NCI-H1694 (cell line): ENCODE measurements at places on chromosomes 1 and 21.

GRCh38 chr21:44329086-44329889 lies 9.9 kb downstream of the CFAP410 start:
- no peak for DNase-seq

DNA sequence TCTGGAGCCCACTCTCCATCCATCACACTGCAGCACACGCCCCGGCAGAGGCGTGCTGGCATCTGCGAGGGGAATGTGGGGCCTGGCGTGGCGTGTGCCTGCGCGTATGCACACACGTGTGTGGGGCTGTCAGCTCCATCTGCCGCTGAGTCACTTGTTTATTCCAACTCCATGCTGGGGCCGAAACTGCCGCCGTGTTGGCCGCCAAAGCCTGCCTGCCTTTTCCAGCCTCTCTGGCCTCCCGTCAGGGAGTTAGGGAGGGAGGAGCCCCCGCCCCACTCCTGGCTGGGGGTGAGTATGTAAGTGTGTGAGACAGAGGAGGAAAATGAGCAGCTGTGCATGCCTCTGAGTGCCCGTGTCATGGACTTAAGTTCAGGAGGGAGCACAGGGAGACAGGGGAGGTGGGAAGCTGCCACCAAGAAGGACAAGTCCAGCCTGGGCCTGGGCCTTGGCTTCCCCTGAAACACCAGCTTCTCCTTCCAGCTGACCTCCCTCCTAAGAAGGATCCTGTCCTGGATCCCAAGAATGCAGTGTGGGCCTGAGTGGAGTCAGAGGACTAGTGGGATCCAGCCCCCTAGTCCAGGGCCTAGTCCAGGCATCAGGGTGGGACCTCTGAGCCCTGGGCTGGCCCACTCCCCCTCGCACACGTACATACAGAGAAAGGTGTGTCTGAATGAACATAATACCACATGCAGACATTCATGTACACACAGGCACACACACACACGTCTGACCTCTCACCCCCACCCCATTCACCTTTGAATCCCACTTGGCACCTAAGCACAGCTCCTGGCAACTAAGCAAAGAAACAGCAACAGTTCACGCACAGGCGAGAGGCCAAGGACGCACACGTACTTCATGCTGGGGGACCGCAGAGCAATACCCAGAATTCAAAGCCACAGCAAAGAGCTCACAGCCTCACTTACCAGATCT lies 24.7 kb downstream of the MEF2D start:
- peak; percentile 79 for DNase-seq

GRCh38 chr1:235304549-235305451 lies 23.2 kb downstream of the ARID4B start:
- no peak for DNase-seq

DNA sequence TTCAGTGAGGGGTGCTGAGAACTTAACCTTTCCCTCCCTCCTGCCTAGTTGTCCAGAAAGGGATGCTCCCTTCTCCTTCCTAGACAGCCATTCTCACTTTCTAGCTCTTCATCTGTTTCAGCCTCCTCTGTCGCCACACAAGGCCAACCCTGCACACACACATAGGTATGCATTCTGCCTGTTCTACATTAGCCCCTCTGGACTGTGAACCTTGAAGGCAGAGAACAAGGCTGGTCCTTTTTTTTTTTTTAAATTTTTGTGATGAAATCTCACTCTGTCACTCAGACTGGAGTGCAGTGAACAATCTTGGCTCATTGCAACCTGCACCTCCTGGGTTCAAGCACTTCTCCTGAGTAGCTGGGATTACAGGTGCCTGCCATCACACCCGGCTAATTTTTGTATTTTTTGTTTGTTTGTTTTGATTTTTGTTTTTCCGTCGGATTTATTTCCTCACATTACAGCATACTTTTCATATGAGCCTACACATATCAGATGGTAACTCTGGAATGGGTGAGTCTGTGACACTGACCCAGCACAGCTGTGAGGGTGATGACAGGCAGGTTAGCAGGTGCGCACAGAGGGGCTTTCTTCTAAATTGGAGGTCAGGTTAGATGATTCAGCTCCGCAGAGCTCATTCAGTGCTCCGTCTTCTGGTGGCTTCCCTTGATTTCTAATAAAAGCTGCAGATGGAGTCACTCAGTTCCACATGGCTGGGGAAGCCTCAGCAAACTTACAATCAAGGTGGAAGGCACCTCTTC lies 4.9 kb upstream of the AKR1A1 start:
- DNase-seq = no peak

- no peak for DNase-seq
Measured at GRCh38 chr1:14160781-14161180, 437.7 kb upstream of the KAZN start.

DNA sequence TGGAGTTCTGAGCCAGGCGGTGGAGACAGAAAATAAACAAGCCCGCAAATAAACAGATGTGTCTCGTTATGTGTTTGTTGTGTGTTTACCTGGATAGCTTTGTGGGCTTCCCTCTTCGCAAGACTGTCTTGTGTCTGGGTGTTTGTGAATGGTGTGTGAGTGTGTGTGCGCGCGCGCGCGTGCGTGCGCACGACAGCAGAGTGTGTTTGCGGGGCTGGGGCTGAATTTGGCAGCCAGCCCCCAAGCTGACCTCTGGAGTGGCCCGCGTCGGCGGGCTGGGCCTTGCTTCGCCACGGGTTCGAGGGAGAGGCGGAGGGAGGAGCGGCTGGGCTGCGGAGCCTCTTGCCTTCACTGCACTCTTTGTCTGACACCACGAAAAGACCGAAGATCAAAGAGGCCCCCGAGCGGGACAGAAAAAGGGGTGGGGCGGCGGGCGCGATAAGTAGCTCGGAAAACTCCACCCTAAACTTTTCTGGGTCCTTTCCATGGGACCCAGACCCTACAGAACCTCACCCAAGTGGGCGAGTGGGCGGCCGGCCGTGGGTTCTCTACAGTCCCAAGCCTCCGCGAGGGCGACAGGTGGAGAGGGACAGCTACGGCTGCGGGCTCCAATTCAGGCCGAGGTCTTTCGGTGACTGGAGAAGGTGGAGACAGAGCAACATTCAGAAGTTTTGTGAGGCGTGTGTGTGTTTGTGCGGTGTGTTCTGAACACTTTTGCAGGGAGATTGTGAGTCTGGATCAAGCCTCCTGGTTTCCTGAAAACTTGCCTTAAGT lies 14.5 kb downstream of the PAX7 start:
- DNase-seq = no peak

DNA sequence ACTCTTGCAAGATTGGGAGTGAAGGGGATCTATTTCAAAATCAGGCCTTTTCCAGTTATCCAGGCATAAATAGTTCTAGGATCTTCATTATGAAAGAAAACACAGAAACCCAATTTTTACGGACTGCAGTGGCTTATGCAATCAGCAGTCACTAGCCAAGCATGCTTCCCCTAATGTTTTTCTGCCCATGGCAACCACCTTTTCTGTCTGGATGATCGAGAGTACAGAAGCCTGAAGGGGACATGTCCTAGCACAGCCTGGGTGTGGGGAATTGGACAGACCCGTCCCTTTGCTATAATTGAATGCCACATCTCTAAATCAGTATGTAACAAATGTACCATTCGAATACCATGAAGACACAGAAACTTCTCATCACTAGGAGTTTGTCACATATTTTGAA lies 29.8 kb upstream of the NCAM2 start:
- no peak for DNase-seq

DNA sequence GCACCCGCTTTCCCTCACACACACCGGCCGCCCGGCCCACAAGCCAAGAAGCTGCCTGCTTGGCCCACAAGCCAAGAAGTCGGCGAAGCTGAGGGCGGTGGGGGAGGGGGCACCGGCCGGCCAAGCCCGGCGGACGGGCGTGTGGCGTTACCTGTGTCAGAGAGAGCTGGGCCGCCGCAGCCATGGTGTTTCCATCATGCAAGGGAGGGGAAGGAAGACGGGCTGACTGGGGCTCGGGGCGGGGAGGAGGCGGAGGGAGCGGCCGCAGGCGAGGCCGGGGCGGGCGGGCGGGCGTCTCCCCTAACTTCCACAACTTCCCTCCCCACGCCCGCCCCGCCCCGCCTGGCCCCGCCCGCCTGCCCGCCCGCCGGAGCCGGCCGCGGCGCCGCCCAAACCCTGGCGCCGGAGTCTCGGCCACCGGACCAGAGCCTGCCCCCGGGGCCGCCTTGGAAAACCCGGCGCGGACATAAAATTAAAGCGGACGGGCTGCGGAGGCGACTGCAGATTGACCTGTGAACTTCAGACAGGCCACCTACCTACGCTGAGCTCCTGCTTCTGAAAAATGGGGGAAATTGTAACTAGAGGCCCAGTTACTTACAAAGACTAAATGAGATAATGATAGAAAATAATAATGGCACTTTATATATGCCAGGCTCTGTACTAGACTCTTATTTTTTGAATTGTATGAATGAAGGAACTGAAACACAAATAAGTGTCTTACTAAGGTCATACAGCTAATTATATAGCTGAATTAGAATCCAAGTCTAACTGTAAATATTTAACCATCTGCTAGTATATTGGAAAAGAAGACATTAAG lies at the start of gene EPS15:
Gene EPS15 (minus strand): TSS at position 219 of the 817 bp plus-strand sequence. CDS start 35 bp downstream, at position 184.
- peak; percentile 58 for DNase-seq

DNA sequence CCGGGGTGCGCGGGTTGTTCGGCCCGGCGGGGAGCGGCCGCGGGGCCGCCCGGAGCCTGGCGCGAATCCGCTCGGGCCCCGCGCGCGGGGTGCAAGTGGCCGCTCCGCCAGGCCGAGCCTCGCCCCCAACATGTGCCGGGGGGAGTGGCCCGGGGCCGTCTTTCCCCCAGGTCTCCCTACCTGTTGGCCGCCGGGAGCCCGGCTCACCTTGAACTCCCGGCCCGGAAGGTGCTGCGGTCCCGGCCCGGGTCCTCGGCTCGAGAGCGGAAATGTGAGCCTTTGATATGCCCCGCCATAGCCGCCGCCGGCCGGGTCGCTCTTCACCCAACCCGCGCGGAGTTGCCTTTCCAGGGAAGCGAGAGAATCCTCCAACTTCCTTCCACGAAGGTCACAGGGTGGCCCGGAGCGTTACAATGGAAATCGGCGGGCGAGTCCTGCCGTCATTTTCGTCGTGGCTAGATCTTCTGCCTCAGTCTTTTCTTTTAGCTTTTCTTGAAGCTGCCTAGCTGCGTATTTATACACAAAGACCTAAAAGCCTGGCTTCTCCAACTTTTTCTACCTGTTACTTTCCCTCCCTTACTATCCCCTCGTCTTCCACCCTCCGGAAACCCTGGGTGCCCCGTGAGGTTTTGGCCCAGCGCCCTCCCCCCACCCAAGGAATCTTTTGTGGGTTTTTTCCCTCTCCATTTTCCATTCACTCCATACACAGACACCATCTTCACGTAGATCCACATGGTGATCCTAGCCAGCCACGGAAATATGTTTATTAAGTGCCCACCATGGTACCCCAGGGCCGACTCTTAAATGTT lies 867 bp downstream of the PTGFRN start:
- no peak for DNase-seq
